ENCODE measurements at places on chromosomes 6 and 20. TPM values are rescaled to one million over a fixed set of nuclear protein-coding genes. Genes with fewer than 3 reads are reported as not detected.

DNA sequence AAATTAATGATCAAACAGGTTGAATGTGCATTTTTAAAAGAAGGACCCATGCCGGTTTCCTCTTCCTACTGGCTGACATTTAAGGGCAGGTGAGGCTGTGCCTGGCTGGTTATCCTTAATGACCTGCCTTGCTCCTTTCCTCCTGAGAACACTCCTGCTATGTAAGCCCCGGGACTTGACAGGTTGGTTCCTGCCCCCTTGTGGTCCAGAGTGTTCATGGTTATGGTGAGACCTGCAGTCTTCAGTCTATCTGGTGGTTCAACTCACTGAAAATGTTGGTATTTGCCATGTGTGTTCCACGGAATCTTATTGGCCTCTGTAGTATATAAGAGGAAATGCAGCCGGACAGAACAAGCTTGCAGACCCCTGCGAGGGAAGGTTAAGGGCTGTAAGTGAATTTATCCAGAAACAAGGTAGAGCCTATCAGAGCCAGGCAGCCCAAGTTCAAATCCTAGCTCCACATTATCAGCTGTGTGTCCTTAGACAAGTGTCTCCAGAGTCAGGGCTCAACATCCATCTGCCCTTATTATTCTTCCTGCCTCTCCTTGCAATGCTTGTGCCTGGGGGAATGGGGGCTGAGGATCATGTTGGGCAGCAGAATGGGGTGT, 5.2 kb upstream of the BPIFA3 start:
- DNase-seq: peak; percentile 5

DNA sequence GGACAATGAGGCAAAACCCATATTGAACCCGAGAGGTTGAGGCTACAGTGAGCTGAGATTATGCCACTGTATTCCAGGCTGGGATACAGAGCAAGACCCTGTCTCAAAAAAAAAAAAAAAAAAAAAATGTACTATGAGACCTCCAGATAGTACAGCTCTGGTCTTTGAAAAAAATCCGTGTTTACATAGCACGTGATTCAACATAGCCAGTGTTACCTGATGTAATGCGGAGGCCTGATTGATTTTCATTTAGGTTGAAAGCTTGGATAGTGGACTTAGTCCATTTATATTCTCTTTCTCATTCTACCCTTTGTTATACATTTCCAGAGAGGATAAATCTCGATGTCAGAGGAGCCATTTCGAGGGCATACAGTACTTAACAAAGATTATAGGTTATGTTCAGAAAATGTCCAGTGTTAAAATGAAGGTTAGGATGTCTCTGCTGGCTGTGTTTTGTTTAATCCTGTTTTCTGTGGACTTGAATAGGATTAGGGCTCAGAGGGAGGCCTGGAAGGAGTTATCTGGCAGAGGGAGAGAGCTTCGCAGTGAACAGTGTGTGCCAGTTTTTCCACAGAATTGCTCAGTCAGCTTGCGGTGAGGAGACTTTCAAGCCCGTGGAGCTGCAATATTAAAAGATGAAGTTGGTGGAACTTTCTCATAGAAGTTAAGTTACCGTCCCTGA, 33.9 kb upstream of the BCLAF1 start:
- no peak for DNase-seq

DNA sequence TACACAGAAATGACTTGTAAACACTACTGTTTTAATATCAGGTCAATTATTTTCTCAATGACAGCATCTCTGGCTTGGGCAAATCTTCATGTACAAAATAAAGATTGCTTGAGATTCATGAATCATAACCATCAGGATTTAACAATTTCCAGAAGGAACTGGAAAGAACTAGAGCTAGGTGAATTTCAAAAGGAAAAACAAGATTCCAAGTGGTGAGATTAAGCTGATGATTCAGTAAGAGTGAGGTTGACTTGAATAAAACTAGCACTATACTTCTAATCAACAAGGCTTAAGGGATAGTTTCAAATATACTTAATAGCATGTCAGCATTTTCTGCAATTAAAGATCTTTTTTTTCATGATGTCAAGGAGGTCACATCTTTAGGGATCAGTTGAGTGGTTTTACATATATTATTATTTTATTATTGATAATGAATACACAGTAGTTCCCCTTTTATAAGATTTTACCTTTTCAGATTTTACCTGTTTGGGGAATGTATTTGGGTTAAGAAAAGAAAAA, 43.5 kb upstream of the HCRTR2 start:
- no peak for DNase-seq

DNA sequence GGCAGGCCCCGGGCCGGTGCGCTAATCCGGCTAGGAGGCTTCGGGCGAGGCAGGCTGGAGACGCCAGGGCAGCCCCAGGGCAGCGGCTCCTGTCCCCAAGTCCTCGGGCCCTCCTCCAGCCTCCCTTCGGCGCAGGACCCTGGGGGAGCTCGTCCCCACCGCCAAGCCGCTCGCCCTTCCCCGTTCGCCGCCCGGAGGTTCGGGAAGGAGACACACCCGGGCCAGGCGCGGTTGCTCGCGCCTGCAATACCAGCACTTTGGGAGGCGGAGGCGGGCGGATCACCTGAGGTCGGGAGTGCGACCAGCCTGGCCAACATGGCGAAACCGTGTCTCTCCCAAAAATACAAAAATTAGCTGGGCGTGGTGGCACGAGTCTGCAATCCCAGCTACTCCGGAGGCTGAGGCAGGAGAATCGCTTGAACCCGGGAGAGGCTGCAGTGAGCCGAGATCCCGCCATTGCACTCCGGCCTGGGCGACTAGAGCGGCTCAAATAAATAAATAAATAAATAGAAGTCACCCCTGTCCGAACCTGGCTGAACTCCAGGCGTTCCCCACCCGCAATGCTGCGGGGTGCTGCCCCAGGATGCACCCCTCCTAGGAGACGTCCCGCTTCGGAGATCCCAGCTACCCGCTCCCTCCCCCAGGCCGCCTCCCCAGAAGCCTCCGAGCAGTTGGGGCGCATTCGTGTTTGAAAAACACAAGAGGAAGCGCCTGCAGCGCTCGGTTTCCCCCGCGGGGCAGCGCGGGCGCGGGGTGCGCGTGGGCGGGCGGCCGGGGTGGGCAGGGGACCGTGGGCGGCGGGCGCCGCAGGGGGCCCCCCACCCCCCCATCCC, 27.5 kb downstream of the SERPINB9 start:
- DNase-seq: no peak

GRCh38 chr6:151290877-151291721, 51.3 kb downstream of the AKAP12 start:
- DNase-seq: no peak

DNA sequence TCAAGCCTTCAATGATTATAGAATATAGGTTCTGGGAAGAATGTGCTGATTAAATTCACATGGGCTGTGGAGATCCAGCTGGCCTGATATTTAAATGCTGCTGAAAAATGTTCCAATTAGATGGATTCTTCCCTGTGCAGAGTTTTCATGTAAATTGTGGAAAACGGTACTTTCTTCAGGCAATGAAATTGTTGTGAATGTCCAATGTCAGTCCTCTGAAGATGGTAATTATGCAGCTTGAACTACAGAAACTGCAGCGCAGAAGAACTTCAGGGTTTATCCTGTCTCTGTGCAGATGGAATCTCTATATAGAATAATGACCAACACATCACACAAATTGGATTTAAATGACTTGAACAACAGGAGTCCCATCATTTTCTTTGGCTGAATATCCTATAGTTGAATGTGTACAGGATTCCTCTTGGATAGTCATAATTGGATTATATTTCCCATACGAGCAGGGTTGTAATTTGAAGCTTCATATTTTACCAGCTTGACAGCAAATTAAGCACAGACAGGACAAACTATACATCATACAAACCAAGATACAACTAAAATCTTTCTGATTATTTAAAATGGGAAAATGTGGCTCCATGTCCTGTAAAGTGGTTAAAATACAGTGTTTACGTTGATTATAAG, 82.3 kb downstream of the CAP2 start:
- no peak for DNase-seq

- DNase-seq: no peak
Observed at GRCh38 chr6:48449002-48449401, 338.0 kb upstream of the PTCHD4 start.

- no peak for DNase-seq
Observed at GRCh38 chr6:105022416-105022815, 65.5 kb downstream of the LIN28B start.

DNA sequence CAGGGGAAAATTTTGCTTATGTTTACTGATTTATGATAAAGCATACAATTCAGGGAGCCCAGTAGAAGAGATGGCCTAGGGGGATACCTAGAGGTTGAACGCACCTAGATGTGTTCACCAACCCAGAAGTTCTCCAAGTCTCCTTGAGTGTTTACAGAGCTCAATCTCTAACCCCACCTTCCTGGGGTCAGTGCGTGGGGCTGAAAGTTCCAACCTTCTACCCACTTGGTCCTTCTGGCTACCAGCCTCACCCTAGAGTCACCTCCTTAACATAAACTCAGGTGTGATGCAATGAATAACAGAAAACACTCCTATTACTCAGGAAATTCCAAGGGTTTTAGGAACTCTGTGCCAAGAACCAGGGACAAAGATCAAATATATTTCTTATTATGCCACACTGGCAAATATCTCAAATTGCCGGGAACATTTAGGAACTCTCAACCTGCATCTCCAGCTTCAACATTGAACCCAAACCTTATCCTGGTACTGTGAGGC, 26.4 kb downstream of the AFG1L start:
- no peak for DNase-seq

GRCh38 chr6:1312473-1313367, 822 bp downstream of the FOXQ1 start:
- DNase-seq: no peak

DNA sequence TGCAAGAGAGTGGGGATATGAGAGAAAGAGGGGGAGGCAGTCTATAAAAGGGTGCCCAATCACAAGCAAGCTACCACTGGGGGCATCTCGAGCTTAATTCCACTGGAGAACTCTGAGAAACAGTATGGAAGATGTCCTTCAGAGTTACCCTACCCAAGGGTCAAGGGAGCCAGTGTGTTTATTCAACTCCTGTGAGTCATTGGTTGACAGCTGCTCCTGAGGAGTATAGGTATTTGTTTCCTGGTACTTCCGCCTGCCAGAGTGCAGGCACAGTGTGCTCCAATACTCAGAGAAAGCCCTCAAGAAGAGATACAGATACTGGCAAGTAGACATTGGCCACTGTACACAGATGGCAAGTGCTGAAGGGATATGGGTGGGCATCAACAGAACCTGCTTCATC, 49.5 kb downstream of the ARHGAP40 start:
- DNase-seq: no peak

DNA sequence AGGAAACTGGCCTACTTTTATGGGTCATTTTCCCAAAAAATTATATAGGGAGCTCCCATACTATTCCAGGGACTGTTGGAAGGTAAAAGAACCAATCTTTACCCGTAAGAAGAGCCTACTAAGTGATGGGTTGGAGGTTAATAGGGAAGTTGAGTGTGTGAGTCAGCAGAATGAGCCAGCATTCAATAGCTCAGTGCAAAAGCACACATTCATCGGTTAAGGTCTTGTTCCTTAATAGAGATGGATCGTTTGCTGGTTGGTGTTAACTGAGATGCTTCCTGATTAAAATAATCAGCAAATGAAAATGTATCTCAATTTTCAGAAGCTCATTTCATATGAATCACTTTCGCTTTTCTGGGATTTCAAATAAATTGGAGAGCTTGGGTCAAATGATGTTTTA, 115.3 kb upstream of the MRPS10 start:
- no peak for DNase-seq

DNA sequence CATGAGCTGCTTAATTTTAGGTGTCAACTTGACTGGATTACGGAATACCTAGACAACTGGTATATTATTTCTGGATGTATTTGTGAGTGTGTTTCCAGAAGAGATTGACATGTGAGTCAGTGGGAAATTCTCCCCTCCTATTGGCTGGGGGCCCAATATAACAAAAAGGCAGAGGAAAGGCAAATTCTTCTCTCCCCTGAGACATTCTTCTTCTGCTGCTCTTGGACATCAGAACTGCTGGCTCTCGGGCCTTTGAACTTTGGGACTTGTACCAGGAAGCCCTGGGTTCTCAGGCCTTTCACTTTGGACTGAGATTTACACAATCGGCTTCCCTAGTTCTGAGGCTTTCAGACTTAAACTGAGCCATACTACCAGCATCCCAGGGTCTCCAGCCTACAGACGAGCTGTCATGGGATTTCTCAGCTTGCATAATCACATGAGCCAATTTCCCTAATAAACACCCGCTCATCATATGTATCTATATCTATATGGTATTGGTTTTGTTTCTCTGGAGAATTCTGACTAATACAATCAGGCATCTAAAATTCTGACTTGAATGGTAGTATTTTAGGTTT, 7.6 kb upstream of the BTN3A3 start:
- DNase-seq: no peak

GRCh38 chr6:88548891-88549505, 382.9 kb upstream of the CNR1 start:
- no peak for DNase-seq

GRCh38 chr20:45630371-45630770, 713 bp downstream of the WFDC9 start:
- DNase-seq: no peak

- no peak for DNase-seq
Observed at GRCh38 chr6:168959696-168960095, 293.9 kb downstream of the THBS2 start.

DNA sequence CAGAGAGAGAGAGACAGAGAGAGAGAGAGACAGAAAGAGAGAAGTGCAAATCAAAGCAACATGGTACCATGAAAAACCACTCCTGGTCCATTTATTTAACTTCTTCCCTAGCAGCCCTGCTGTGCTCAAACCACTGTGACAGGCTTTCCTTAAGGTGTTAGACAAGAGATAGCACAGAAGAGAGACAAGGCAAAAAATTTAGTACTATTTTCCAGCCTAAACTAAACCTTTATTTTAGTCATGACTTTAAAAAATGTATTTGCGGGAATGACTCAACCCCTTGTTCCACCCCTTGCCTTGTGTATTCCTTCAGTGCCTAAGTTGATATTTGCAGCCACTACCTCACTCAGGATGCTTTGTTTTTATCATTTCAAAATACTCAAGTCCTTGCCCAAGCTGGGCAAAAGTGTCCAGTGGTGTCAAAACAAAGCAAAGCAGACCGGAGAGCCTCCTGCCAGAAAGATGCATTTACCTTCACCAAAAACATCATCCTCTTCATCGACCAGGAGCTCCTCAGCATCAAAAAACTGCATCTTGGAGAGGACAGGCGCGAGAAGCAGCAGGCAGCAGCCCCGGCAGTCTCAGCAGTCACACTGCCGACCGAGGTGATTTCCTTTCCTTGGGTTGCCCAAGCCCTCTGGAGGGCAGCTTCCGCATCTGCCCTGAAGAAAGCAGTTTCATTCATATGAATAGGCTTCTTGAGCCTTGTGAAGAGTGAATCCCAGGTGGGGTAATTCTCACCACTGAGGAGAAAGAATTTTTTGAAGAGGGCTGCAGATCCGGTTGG, at the start of gene RIPOR2:
TSS of gene RIPOR2 (minus strand) at position 595 of the 787 bp plus-strand sequence. CDS start at position 533, 62 bp downstream.
- peak; percentile 72 for DNase-seq

- peak; percentile 16 for DNase-seq
Observed at GRCh38 chr20:17538517-17539170, 7.5 kb upstream of the BFSP1 start.

Gene ROMO1
- total RNA-seq: 80.3 TPM

Gene RCAN2
- total RNA-seq: 0.44 TPM

Gene SPAG4
- 5.1 TPM for total RNA-seq

Gene TCP11
- total RNA-seq: not detected

Gene BCAS1
- total RNA-seq: not detected

Gene TAF4
- total RNA-seq: 28.3 TPM

Gene GLP1R
- total RNA-seq: not detected

Gene HEY2
- not detected for total RNA-seq

Gene OR12D3
- not detected for total RNA-seq

Gene ZNF391
- total RNA-seq: 0.44 TPM

Gene POM121L2
- total RNA-seq: not detected

Gene MATN4
- total RNA-seq: 2.1 TPM
